ENCODE measurements at places on chromosomes 16 and 17.

DNA sequence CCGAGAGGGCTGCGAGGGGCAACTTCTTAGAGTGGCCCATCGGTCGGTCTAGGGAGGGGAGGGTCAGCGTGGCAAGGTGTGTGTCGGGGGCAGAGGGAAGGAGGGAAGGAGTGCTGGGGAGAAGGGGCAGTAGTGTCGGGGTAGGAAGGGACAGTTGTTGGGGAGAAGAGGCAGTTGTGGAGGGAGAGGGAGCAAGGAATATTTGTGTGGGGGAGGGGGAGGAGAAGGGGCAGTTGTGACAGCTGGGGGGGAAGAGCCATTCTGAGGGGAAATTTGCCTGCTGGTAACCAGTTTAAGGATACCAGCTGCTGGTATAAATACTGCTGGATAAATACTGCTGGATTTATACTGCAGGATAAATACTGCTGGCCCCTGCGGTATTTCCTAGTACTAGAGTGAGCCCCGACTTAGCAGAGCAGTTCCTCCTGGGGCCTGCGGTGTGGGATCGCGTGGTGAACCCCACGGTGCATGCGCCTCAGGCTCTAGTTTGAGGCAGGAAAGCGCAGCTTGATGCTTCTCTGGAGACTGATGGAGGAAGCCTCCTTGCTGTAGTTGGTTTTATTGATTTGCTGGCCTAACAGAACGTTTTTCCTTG is 309 bp downstream of the DNAH2 start:
- no peak for DNase-seq

- no peak for DNase-seq
These were observed 7.3 kb upstream of the CMTM3 start for GRCh38 chr16:66596986-66597848.

GRCh38 chr17:68468788-68469187 is 11.5 kb upstream of the WIPI1 start:
- DNase-seq, result no peak

GRCh38 chr17:58911741-58912343 is 156.2 kb downstream of the PPM1E start:
- no peak for DNase-seq

DNA sequence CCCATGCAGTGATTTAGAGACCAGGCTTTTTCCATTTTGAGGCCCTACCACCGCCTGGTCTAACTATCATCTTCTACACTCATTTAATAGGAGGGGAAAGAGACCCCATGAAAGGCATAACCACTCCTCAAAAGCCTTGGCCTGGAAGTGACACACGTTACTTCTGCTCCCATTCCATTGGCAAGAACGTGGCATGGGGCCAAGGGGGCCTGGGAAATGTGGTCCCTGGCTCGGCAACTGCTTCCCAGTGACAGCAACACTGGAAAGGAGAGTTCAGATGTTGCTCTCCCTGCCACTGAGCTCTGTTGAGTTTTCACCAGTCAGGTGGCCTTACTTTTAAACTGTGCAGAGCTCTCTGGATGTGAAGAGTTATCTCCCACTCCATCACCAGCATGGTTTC is 45.2 kb upstream of the MAP3K14 start:
- DNase-seq, result no peak

GRCh38 chr16:78098087-78098486 is 1.4 kb upstream of the WWOX start:
- no peak for DNase-seq

- peak; percentile 71 for DNase-seq
These were observed 12.1 kb downstream of the NT5M start for GRCh38 chr17:17315142-17315821.

- no peak for DNase-seq
These were observed 440.2 kb downstream of the KCNJ2 start for GRCh38 chr17:70609566-70609965.

- no peak for DNase-seq
These were observed 336 bp upstream of the BMERB1 start for GRCh38 chr16:15434079-15434424.
